ENCODE measurements at places on chromosomes 2 and 18. TPM values are rescaled to one million over a fixed set of nuclear protein-coding genes. Genes with fewer than 3 reads are reported as not detected.

The STAT4 gene
- 11.5 TPM for total RNA-seq

The MEP1B gene
- not detected for total RNA-seq

The MAP3K19 gene
- total RNA-seq = 11.0 TPM

- no peaks in the 10 kb centered on the region for H3K27me3 ChIP-seq
- no peak overlapping the region for H3K4me3 ChIP-seq
- H3K36me3 ChIP-seq = no peaks in the 10 kb centered on the region
- no peaks in the 10 kb centered on the region for H3K4me1 ChIP-seq
- no peak for DNase-seq
Observed at GRCh38 chr2:12032398-12032797, 286.0 kb downstream of the LPIN1 start.

The MROH2A gene
- total RNA-seq = 0.80 TPM

GRCh38 chr2:84878459-84878858, 2.4 kb downstream of the TRABD2A start:
- H3K27me3 ChIP-seq = peaks cover 28% of the 10 kb centered on the region
- no peak for DNase-seq
- no peak overlapping the region for H3K27ac ChIP-seq
- no peak overlapping the region for H3K4me3 ChIP-seq

- H3K4me1 ChIP-seq = no peaks in the 10 kb centered on the region
- H3K27me3 ChIP-seq = no peaks in the 10 kb centered on the region
- no peak for DNase-seq
Observed at GRCh38 chr18:50651334-50651733, 91.4 kb downstream of the MAPK4 start.

- no peaks in the 10 kb centered on the region for H3K27me3 ChIP-seq
- H3K4me1 ChIP-seq = peaks cover under 1% of the 10 kb centered on the region
- H3K4me3 ChIP-seq = no peak overlapping the region
- no peak for DNase-seq
Observed at GRCh38 chr2:197700960-197701359, 4.2 kb upstream of the MARS2 start.

The TUBA3D gene
- total RNA-seq = not detected

The SEMA4C gene
- total RNA-seq = 42.0 TPM

GRCh38 chr2:190344276-190344827, 963 bp downstream of the INPP1 start:
- no peaks in the 10 kb centered on the region for H3K4me1 ChIP-seq
- H3K27ac ChIP-seq = peak overlapping the region; percentile 97

The PLGLB1 gene
- total RNA-seq = 0.92 TPM

The STARD7 gene
- 121 TPM for total RNA-seq

- H3K36me3 ChIP-seq = no peaks in the 10 kb centered on the region
- no peaks in the 10 kb centered on the region for H3K27me3 ChIP-seq
- no peak overlapping the region for H3K4me3 ChIP-seq
- no peak for DNase-seq
Observed at GRCh38 chr2:182049372-182050148, 63.9 kb downstream of the PPP1R1C start.

DNA sequence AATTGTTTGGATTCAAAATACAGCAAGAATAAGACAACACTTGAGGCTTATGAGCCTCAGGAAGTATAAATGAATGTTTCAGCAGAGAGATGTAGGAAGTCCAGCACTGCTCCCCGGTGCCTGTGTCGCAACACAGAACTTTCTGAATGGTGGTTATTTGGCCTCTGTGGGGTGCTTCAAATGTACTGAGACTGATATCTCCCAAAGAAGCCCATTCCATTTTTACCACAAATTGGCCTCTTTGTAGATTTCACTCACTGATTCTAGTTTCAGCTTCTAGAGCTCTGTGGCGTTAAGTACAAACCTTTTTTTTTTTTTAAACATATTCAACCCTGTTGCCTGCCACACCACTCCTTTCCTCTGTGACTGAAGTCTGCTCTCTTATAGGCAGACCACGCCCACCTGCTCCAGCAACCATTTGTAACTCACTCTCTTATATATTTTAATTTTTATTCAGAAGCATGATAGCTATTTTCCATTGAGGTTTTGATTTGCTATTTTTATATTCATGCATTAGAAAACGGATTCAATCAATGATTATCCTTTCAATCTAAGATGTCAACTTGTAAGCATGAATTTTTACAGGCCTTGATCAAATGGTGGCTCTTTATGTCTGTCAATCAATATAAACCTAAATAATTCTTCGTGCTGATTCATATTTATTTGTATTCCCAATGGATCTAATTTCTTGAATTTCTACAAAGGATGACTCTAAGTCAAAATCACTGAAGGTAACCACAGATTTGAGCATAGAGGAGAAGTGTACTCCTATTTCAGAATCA, 277.1 kb upstream of the CCDC68 start:
- H3K27me3 ChIP-seq = no peaks in the 10 kb centered on the region
- peaks cover 3% of the 10 kb centered on the region for H3K4me1 ChIP-seq
- H3K27ac ChIP-seq = no peak overlapping the region

- no peaks in the 10 kb centered on the region for H3K36me3 ChIP-seq
- no peaks in the 10 kb centered on the region for H3K27me3 ChIP-seq
- no peak overlapping the region for H3K4me3 ChIP-seq
- H3K4me1 ChIP-seq = no peaks in the 10 kb centered on the region
Observed at GRCh38 chr2:20633794-20634506, 16.9 kb downstream of the HS1BP3 start.

GRCh38 chr18:51897884-51898283, 442.1 kb upstream of the DCC start:
- H3K4me1 ChIP-seq = no peaks in the 10 kb centered on the region
- no peaks in the 10 kb centered on the region for H3K27me3 ChIP-seq
- H3K36me3 ChIP-seq = no peaks in the 10 kb centered on the region
- DNase-seq = no peak

The METTL4 gene
- 9.6 TPM for total RNA-seq

DNA sequence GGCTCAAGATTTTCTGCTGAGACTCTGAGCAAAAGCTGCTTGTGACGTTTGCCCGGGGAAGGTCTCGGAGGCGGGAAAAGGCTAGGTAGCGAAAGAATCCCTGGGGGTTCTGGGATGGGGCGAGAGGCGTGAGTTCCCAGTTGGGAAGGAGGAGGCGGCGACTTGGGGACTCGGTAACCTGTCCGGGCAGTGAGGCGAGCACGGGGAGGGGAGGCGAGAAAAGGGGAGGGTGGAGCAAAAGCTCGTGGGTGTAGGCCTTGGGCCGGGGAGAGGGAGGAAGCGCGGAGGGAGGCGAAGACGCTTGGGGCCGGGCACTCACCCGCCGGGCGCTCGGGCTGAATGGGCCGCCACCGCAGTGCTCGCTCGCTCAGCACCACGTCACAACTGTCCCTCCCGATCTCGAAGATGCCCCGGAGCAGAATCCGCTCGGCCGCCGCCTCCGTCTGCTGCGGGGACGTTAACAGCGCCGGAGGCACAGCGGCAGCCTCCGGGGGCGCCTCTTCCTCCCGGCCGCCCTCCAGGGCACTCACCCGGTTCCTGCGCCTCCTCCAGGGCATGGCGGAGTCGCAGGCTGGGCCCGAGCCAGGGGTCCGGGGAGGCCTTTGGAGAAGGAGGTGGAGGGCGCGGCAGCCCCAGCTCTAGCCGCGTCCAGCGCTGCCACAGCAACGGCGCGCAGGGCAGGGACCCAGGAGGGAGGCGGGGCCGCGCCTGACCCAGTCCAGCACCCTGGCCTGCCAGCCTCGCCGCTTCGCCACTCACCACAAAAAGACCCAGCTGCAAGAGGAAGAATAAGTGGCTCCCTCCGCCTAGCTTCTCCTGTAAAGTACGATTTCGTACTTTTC, at the start of gene CERKL:
CERKL (minus strand) TSS at position 656 of the 842 bp plus-strand sequence; CDS start at position 557, 99 bp downstream.
- DNase-seq = peak; percentile 8
- peaks cover 10% of the 10 kb centered on the region for H3K4me1 ChIP-seq
- H3K27me3 ChIP-seq = peaks cover 14% of the 10 kb centered on the region
- H3K36me3 ChIP-seq = no peaks in the 10 kb centered on the region

Data from lung (tissue), 17 donors.